ENCODE measurements at places on chromosomes 3 and 15. TPM values are rescaled to one million over a fixed set of nuclear protein-coding genes. Genes with fewer than 3 reads are reported as not detected.

Gene CSTA
- total RNA-seq = 16.8 TPM

Gene MAPK6
- total RNA-seq = 38.7 TPM

Gene PPIP5K1
- 62.4 TPM for total RNA-seq

Gene IL17RE
- 22.7 TPM for total RNA-seq

DNA sequence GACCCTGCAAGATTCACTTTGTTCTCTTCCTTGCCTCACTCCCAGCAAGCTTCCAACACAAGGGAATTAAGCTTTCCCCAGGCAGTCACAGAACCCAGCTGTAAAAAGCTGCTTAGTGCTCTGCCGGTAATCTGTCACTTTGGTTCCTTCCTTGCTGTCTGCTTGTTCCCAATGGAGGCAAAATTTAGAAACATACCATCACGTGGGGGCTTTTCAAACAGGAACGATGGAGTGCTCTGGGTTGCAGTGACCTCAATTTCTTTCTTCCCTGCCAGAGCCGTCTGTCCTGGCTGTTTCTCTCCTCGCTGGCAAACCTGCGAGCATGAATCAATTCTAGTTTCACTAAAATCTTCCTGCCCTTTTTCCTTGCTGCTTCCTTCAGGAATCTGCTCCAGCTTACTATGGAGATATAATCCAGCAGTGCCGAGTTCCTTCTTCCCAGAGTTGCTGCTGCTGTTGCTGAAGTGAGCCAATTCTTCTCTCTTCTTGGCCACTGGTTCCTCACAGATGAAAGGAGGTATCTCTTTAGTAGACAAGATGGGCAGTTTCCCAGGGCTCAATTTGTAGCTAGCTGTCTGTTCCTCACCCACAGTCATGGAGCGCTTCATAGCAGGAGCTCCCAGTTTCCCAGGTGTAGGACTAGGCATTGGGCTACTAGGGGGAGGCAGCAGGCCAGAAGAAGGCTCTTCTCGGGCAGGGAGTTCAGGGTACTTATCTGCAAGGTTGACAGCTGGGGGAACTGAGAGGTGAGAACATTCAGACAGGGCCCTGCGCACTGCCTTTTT, 88.1 kb downstream of the DHX30 start:
- no peaks in the 10 kb centered on the region for H3K36me3 ChIP-seq
- H3K27me3 ChIP-seq = no peaks in the 10 kb centered on the region
- DNase-seq = no peak
- no peak overlapping the region for H3K4me3 ChIP-seq
- H3K27ac ChIP-seq = no peak overlapping the region
- no peaks in the 10 kb centered on the region for H3K4me1 ChIP-seq

- H3K4me3 ChIP-seq = no peak overlapping the region
- peak; percentile 43 for DNase-seq
- peaks cover 21% of the 10 kb centered on the region for H3K4me1 ChIP-seq
- H3K27me3 ChIP-seq = no peaks in the 10 kb centered on the region
- H3K27ac ChIP-seq = peak overlapping the region; percentile 61
Observed at GRCh38 chr3:10173926-10174435, 9.3 kb downstream of the IRAK2 start.

DNA sequence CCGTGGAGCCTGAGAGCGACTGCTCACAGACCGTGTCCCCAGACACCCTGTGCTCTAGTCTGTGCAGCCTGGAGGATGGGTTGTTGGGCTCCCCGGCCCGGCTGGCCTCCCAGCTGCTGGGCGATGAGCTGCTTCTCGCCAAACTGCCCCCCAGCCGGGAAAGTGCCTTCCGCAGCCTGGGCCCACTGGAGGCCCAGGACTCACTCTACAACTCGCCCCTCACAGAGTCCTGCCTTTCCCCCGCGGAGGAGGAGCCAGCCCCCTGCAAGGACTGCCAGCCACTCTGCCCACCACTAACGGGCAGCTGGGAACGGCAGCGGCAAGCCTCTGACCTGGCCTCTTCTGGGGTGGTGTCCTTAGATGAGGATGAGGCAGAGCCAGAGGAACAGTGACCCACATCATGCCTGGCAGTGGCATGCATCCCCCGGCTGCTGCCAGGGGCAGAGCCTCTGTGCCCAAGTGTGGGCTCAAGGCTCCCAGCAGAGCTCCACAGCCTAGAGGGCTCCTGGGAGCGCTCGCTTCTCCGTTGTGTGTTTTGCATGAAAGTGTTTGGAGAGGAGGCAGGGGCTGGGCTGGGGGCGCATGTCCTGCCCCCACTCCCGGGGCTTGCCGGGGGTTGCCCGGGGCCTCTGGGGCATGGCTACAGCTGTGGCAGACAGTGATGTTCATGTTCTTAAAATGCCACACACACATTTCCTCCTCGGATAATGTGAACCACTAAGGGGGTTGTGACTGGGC, 7.3 kb downstream of the FAM131A start:
- no peak overlapping the region for H3K27ac ChIP-seq
- H3K4me1 ChIP-seq = peaks cover 8% of the 10 kb centered on the region
- no peaks in the 10 kb centered on the region for H3K27me3 ChIP-seq
- H3K4me3 ChIP-seq = no peak overlapping the region
- no peaks in the 10 kb centered on the region for H3K36me3 ChIP-seq

- H3K4me3 ChIP-seq = no peak overlapping the region
- H3K27me3 ChIP-seq = no peaks in the 10 kb centered on the region
- H3K4me1 ChIP-seq = no peaks in the 10 kb centered on the region
- no peak for DNase-seq
- H3K36me3 ChIP-seq = no peaks in the 10 kb centered on the region
Observed at GRCh38 chr3:40103829-40104228, 205.7 kb upstream of the EIF1B start.

GRCh38 chr15:93835344-93835743, 396.0 kb upstream of the MCTP2 start:
- H3K4me1 ChIP-seq = no peaks in the 10 kb centered on the region
- H3K27me3 ChIP-seq = no peaks in the 10 kb centered on the region
- H3K4me3 ChIP-seq = no peak overlapping the region
- DNase-seq = no peak
- H3K36me3 ChIP-seq = no peaks in the 10 kb centered on the region

DNA sequence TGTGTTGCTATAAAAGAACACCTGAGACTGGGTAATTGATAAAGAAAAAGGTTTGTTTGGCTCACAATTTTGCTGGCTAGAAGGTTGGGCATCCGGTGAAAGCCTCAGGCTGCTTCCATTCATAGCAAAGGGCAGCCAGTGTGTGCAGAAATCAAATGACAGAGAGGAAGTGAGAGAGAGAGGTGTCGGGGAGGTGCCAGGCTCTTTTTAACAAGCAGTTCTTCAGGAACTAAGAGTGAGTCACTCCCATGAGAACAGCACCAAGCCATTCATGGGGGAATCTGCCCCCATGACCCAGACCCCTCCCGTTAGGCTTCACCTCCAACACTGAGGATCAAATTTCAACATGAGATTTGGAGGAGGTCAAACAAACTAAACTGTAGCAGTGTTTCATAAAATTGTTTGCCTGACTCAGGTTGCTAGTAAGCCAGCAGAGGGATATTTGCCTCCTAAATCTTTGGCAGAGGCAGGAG, 4.5 kb upstream of the PARP15 start:
- H3K27me3 ChIP-seq = no peaks in the 10 kb centered on the region
- peaks cover 17% of the 10 kb centered on the region for H3K4me1 ChIP-seq
- DNase-seq = peak; percentile 89

DNA sequence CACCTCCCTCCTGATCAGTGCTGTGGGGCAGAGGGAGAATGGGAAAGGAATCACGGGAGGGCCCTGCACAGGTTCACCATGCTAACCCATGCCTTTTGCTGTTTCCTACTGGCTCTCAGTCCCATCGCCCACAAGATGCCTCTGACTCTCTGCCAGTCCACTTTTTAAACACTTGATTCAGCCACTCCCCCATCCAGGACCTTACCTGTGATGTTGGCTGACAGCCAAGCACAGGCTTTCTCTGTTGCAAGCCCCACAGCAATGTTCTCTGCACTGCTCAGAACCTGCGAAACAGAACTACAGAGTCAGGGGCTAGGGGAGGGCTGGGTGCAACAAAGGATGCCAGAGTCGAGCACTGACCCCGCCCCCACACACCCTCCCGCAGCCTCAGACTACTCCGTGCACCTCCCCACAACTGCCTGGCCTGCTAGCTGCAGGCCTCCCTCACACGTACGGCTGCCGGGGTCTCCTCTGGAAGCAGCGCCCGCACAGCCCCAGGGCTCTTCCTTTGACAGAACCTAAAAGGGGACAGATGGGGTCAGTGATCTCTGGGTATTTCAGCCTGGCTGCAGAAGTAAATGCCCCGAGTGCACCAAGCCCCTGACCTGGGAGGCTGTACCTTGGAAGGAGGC, 9.1 kb downstream of the CDAN1 start:
- H3K4me3 ChIP-seq = no peak overlapping the region
- no peak for DNase-seq
- no peak overlapping the region for H3K27ac ChIP-seq
- no peaks in the 10 kb centered on the region for H3K36me3 ChIP-seq

DNA sequence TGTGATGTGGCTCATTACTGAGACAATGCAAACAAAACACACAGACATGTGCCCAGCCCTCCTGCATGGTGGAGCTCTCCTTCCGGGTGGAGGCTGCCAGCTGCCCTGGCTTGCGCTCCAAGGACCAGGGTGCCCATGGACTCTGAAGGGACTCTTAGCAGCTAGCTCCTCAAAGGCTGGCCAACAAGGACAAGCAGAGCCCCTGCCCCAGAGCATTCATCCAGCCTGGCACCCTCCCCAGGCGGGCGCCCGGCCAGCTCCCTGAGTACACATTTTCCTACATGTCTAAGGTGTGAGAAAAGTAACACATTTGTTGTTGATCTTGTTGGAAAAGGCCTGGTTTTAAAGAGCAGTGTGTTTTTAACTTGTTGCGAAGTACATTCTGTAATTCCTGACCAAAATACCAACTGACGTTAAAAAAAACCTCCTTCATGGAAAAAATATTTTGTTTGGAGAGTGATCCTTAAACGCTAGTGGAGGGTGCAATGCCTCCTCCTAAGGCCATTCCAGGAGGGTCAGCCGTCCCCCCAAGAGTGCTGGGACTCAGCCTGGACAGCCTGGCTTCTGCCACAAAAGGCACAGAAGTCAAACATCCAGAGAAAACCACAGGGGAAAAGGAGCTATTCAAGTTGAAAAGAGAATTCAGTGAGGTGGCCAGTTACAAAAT, 86.9 kb downstream of the KLF15 start:
- H3K27ac ChIP-seq = no peak overlapping the region
- no peak for DNase-seq
- no peaks in the 10 kb centered on the region for H3K36me3 ChIP-seq
- no peaks in the 10 kb centered on the region for H3K27me3 ChIP-seq
- H3K4me1 ChIP-seq = no peaks in the 10 kb centered on the region

GRCh38 chr3:170918715-170919114, 10.3 kb upstream of the EIF5A2 start:
- H3K36me3 ChIP-seq = no peaks in the 10 kb centered on the region
- no peak overlapping the region for H3K27ac ChIP-seq
- DNase-seq = peak; percentile 31
- H3K27me3 ChIP-seq = no peaks in the 10 kb centered on the region
- no peaks in the 10 kb centered on the region for H3K4me1 ChIP-seq
- H3K4me3 ChIP-seq = no peak overlapping the region
